ENCODE measurements at places on chromosomes 7 and 10.

GRCh38 chr10:72274730-72275350 is 1.1 kb downstream of the DDIT4 start:
- ATAC-seq: no peak

GRCh38 chr10:85621562-85621961 is 745.0 kb downstream of the GRID1 start:
- no peak for ATAC-seq

- ATAC-seq: peak; percentile 18
These were observed 4.1 kb upstream of the MMD2 start for GRCh38 chr7:4962872-4963775.

DNA sequence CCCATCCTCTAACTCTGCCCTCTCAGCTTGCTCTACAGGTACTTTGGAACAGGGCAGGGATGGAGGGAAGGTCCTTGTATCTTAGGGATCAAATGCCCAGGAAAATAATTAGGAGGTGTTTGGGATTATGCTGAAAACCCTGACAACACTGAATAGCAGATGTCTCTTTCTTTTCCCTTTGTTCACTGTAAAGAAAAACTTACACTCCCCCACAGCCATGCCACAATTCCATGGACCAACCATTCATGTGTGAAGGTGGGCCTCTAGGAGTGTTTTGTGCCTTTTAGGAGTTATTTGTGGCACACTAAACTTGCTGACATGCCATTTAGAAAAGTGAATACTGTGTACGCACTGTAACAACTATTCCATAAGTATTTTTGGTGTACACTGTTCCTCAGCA is 108.1 kb downstream of the SNX10 start:
- no peak for ATAC-seq

Data from motor neuron (in vitro differentiated cells).